ENCODE measurements at places on chromosomes 7 and 10.
A peak's percentile ranks its signal among the peaks of the same experiment; 100 is the strongest.

- no peak for DNase-seq
These were observed 317.8 kb downstream of the SH2D4B start for GRCh38 chr10:80855348-80855971.

DNA sequence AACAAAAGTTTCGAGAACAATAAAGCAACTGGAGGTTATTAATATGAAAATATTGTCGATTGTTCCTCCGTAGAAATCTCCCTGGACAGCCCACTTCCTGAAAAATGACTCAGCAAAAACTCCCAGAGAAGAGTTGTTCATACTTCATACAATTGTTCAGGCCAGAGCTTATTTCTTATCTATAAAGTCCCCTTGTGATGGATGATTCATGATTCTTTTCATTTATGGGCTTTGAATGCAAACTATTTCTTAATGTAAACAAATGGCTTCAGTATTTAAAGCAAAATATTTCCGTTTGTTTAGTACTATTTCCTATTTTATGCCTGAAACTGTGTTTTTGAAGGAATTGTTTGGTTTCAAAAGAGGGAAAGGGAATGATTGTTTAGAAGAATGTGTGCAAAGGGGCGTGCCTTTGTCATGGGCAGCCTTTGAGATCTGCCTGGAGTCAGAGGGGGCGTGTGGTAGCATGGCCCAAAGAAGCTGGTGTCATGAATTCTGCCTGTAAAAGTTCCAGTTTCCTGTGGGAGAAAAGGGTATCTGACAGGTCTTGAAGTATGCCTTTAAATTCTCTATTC, 26.2 kb upstream of the EXOC6 start:
- no peak for DNase-seq

DNA sequence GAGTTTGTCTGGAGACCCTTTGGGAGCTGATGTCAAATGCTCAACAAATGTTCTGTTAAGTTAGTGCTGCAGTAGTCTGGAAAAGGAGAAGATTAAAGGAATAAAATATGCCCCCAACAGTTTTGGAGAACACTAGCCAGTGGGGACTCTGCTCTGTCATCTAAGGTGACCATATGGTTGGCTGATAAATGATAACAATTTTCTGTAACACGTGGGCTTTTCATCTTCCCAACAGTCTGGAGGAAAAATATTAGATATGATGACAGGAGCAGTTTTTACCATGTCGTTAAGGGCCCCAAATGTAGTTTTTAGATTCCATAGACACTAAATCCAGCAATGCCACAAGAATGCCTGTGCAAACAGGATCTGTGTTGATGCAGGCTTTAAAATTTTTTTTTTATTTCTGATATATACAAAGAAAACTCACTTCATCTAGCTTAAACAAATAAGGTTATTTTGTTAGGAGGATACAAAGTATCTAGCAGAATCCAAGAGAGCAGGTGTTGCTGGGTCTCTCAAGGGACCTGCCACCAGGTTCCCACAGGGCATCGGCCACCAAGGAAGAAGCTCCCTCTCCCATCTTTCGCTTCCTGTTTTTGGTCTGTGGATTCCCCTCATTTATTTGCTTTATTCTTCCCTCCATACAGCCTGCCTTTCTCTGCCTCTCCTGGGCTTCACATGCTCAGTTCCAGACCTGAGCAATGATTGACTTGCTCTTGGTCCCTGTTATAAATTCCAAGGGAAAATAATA, 6.2 kb upstream of the CFAP58 start:
- no peak for DNase-seq

DNA sequence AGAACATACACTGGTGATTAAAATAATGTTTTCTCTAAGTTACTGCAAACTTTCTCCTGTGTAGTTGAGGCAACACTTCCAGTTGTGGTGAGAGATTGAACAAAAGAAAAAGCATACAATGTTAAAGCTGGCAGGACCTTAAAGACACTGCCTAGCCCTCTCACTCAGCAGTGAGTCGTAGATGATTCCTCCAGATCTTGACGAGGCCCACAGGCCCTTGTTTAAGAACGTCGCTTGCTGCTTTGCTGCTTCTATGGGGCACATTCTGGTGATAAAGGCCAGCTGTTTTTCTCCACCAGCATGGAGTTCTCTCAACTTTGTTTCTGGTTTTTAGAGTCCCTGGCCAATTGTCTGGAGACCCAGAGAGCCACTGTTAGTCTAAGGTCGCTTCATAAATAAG, 2.8 kb upstream of the DENND11 start:
- no peak for DNase-seq

GRCh38 chr7:17415955-17416354, 117.5 kb downstream of the AHR start:
- DNase-seq, result no peak

DNA sequence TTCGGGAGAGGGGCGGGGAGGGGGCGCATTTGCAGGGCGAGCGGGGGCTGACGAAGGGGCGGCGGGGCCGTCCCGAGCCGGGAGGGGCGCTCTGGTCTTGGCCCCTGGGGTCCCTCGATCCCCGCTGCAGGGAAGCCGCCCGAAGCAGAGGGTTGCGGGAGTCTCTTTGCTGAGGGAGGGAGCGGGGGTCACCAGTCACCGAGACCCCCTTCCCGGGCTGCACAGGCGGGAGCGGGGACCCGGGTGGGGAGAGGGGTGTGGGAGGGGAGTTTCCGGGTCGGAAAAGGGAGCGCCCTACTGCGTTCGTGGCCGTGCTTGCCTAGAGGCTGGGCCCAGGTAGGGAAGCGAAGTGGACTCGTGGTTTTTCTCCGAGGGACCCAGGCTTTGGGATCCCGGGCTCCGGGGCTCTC, 422 bp downstream of the AP1S1 start:
- DNase-seq, result no peak

- peak; percentile 59 for DNase-seq
These were observed 56.5 kb downstream of the FIGNL1 start for GRCh38 chr7:50393547-50394252.

GRCh38 chr7:146826329-146826728, 709.7 kb downstream of the CNTNAP2 start:
- no peak for DNase-seq

- no peak for DNase-seq
These were observed 210.6 kb downstream of the TNS3 start for GRCh38 chr7:47371317-47371716.

GRCh38 chr10:119449760-119450461, 92.6 kb downstream of the RGS10 start:
- DNase-seq, result no peak

- DNase-seq, result no peak
These were observed 16.9 kb downstream of the VENTX start for GRCh38 chr10:133254421-133255120.

GRCh38 chr7:151762583-151763245, 114.2 kb downstream of the PRKAG2 start:
- no peak for DNase-seq

DNA sequence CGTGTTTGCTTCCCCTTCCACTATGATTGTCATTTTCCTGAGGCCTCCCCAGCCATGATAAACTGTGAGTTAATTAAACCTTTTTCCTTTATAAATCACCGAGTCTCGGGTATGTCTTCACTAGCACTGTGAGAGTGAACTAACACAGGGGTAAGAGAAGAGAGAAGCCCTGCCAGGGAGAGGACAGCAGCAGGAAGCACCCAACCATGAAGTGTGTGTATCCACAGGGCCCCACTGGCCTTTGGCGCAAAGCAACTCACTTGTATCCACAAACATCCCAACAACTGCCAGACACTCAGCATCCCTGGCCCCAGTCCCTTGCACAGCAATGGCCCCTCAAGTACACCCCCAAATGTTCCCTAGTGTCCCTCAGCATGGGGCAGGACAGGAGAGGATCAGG, 115.1 kb downstream of the MAD1L1 start:
- DNase-seq, result no peak

- DNase-seq, result peak; percentile 11
These were observed 32.6 kb upstream of the HERPUD2 start for GRCh38 chr7:35727571-35727970.

- DNase-seq, result no peak
These were observed 47.8 kb upstream of the KCNMA1 start for GRCh38 chr10:77685432-77685831.

DNA sequence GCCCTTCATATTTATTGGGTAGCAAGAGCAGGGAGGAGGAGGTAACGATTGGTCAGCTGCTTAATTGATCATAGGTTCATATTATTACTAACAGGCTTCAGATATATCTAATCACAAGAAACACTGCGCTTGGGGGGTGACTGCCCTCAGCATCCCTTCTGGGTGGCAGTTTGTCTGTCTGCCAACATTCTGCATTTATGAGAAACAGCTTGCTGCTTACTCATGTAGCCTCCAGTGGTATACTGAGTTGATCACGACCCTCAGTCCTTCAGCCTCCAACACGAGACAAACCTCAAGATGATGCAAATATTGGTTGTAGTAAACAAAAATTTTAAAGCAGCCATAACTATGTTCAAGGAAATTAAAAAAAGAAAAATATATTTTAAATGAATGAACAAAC, 657.8 kb upstream of the PHF14 start:
- no peak for DNase-seq

GRCh38 chr10:62188021-62188616, 80.5 kb downstream of the RTKN2 start:
- no peak for DNase-seq

- no peak for DNase-seq
These were observed 248.5 kb downstream of the NSUN6 start for GRCh38 chr10:18402853-18403252.

DNA sequence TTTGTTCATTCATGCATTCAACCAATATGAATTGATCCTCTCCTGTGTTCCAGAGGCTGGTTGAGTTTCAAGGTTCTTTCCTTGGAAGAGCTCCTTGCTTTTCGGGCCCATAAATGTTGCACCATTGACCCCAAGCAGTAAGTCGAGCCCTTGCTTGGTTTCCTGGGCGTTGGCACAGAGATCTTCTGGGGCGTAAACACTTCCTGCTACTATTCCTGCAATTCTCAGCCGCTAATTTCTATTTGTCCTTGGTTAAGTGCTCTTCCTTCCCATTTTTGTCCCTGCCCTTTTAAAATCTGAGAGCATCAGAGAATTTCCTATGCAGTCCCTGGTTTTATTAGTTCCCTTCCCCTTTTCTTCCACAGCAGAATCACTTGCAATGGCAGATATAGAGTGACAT, 44.1 kb upstream of the ADRB1 start:
- no peak for DNase-seq

- no peak for DNase-seq
These were observed 62.1 kb downstream of the ZRANB1 start for GRCh38 chr10:125003901-125004467.

- no peak for DNase-seq
These were observed 38.8 kb upstream of the GRB10 start for GRCh38 chr7:50821457-50822008.

DNA sequence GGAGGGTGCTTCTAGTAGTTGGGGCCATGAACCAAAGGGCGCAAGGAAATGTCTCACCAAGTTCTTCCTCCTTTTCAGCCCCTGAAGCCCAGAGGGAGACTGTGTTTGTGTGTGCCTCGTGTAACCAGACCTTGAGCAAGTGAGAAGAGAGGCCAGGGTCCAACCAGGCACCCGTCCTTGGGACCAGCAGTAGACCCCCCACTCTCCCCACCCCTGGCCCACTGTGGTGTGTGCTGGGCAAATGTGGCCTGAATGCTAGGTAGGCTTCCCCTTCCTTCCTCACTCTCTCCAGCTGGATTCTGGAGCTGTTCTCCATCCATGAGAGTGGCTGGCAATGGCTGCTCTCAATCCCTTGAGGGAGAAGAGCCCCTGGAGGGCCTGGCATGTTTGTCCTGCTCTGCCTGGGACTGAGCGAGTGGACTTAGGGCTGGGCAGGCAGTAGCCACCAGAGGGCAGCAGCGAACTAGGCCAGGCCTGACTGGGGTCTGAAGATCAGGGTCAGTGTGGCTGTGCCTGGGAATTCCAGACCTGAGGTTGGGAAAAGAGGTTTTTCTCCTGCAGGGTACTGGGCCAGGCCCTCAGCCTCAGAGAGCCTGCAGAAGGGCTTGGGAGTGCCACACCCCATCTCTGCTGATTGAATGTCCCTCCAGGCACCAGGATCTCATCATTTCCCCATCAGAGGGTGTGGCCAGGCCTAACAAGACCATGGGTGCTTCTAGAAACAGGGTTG, 12.5 kb downstream of the SFRP5 start:
- peak; percentile 36 for DNase-seq

DNA sequence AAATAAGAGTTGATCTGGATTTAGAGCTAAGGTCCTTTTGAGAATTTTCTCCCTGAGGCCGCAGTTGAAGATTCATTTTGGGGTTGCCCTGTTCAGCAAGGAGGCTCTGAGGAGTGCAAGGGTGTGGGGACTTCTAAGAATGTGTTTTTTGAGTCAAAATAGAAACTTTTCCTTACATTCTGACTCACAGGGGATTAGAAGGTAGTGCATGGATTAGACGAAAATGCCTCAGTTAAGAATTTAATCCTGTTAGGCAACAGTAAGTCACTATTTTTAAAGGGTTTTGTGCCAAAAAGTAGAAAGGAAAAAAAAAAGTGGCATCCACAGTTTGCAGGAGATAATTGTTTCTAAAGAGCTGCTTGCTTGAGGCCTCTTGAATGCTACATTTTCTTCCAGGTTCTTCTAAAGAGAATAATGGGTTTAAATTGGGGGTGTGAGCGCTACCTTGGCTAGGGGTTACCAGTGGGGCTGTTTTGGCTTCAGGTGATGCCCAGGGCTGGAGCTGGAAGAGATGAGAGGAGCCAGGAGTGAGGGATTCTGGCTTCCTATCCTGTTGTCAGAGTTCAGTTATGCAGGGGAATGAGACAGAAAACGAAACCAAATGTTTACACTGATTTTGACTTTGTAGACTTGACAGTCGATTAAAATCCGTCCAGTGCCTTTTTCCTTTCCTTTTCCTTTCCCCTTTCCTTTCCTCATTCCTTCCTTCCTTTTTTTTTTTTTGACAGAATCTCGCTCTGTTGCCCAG, 52.9 kb downstream of the BAMBI start:
- no peak for DNase-seq

GRCh38 chr7:124276005-124276622, 243.2 kb upstream of the TMEM229A start:
- DNase-seq, result no peak

- no peak for DNase-seq
These were observed 676 bp upstream of the GPR146 start for GRCh38 chr7:1043552-1044188.

GRCh38 chr7:66464059-66464458, 164.6 kb upstream of the KCTD7 start:
- no peak for DNase-seq

Data from CD4-positive, alpha-beta T cell treated with Interleukin-1 beta for 1 hour (primary cell).